8988T (cell line): ENCODE measurements at places on chromosomes 1 and 21.

DNA sequence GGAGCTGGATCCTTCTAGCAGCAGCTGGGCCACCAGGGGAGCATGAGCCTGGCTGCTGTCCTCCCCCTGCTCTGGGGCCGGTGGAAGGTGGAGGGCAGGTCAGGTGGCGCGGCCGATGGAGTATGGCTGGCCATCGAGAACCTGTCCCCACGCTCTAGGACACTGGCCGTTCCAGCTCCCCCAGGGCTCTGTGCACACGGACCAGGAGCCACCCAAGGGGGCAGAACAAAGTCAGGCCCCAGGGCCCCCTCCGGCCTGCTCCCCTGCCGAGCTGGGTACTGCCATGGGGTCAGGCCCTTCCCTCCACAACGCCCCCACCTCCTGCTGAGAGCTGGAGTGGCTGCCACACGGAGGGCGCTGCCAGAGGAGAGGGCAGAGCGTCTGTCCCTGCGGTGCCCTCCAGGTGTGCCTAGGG, 4.5 kb upstream of the PLCH2 start:
- no peak for DNase-seq

- no peak for DNase-seq
Observed at GRCh38 chr21:46071082-46071481, 26.8 kb upstream of the COL6A2 start.

GRCh38 chr1:5651964-5652821, 340.0 kb downstream of the NPHP4 start:
- DNase-seq = no peak

- no peak for DNase-seq
Observed at GRCh38 chr1:56494306-56494705, 85.1 kb downstream of the PLPP3 start.
